ENCODE measurements at places on chromosomes 11 and 22.
A peak's percentile ranks its signal among the peaks of the same experiment; 100 is the strongest.

GRCh38 chr11:106761240-106761639 is 257.0 kb downstream of the GUCY1A2 start:
- no peak for DNase-seq

- DNase-seq: no peak
These were observed 16.2 kb downstream of the ARVCF start for GRCh38 chr22:20000246-20001081.

- peak; percentile 26 for DNase-seq
These were observed 2.2 kb downstream of the CALCA start for GRCh38 chr11:14969901-14970323.

- no peak for DNase-seq
These were observed 4.1 kb upstream of the ESAM start for GRCh38 chr11:124766156-124766555.

- DNase-seq: no peak
These were observed 69.1 kb upstream of the OR5AN1 start for GRCh38 chr11:59289356-59290181.

DNA sequence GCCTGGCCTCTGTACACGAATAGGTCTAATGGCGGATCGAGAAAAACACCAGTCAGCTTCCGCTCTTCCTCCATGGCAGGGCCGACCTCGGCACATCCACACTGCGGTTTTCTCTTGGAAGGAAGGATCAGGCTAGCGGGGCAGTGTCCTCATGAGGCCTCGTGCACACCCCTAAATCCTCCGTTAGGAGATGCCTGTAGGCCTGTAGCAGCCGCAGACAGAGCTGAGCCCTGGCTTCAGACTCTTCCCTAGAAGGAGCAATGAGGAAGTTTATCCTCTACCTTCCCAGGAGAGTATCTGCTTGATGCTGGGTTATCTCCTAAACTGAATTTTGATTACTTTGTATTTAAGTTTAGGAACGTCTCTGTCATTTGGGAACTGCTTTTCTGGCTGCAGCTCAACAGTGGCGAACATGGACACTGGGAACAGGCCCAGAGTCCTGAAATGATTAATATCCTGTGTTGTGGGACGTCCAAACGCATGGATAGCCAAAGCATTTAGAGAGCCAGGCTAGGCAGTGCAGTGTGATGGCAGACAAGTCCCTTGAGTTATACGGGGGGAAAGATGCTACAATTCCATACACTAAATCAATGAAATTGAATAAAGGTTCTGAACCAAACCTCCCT is 16.5 kb upstream of the BMAL1 start:
- no peak for DNase-seq
